Peyer's patch (tissue), 4 donors: ENCODE measurements at places on chromosomes 11 and 22.

- DNase-seq: peak; percentile 53
These were observed 16.8 kb downstream of the LRRC32 start for GRCh38 chr11:76653674-76654284.

DNA sequence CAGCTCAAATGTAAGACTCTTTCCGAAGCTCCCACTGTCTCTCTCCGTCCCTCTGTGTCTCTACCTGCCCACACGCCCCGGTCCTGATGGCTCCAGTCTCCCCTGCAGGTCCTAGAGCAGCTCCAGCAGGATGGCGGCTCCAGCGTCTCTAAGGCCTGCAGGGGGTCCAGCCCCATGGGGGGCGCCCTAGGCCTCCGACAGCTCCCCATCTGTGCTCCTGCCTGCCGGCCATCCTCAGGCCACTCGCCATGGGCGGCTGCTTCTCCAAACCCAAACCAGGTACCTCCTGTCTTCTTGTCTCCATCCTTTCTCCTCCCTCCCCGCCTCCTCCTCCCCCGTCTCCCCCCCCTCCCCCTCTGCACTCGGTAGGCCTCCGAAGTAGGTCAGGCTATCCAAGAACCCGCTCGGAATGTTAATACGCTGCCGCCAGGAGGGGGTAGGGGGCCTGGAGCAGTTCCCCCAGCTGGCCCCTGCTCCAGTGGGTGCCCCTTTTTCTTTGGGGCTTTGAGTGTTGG is 699 bp downstream of the AIFM3 start:
- no peak for DNase-seq

DNA sequence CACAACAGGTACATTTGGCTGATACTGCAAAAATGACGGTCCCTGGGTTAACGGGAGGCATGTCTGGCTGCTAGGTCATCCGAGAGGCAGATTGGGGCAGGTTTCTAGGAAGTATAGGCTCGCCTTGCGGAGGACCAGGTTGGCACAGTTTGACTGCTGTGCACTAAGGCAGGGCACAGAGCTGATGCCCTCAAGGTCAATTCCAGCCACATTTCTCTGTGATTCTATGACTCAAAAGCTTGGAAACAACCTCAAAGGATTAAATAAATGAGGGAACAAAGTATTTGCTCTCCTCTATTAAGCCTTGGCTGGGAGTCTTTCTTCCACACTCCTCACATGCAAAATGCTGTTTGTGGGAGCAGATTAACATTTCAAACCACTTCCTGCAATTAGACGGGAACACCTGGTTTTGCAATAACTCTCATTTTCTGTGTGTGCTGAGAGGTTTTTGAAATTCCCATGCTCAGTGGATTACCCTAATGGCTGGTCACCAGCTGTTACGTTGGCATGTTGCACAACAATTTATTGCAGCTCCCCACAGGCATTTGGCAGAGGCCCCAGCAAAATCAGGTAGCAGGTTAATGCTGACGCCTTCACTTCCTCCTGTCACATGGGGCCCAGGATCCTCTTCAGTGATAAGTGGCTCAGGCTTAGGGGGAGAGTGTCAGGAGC is 61.0 kb upstream of the PLET1 start:
- DNase-seq: peak; percentile 79

- DNase-seq: no peak
These were observed 669 bp upstream of the BCR start for GRCh38 chr22:23179381-23180299.

GRCh38 chr11:2109541-2110019 is 29.6 kb downstream of the IGF2 start:
- no peak for DNase-seq
